Stimulated activated CD4-positive, alpha-beta T cell treated with anti-CD3 and anti-CD28 coated beads, Interleukin-15, amount 100 ng/mL, for 1 hour (primary cell): ENCODE measurements at places on chromosomes 2 and 18.

- DNase-seq: no peak
Observed at GRCh38 chr2:232683368-232683767, 13.8 kb upstream of the GIGYF2 start.

- DNase-seq: no peak
Observed at GRCh38 chr2:51813247-51813646, 781.3 kb upstream of the NRXN1 start.

GRCh38 chr2:142536492-142536891, 341.0 kb upstream of the KYNU start:
- no peak for DNase-seq

DNA sequence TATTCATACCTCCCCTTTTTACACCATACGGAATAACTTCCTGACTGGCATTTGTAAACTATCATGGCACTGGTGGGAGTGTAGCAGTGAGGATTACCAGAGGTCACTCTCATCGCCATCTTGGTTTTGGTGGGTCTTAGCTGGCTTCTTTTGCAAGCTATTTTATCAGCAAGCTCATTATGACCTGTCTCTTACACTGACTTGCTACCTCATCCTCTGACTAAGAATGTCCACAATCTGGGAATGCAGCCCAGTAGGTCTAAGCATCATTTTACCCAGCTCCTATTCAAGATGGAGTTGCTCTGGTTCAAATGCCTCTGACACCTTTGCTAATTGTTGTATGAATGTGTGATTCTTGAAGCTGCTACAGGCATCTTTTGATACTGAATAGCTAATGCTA, 950.8 kb upstream of the SLC39A10 start:
- no peak for DNase-seq

DNA sequence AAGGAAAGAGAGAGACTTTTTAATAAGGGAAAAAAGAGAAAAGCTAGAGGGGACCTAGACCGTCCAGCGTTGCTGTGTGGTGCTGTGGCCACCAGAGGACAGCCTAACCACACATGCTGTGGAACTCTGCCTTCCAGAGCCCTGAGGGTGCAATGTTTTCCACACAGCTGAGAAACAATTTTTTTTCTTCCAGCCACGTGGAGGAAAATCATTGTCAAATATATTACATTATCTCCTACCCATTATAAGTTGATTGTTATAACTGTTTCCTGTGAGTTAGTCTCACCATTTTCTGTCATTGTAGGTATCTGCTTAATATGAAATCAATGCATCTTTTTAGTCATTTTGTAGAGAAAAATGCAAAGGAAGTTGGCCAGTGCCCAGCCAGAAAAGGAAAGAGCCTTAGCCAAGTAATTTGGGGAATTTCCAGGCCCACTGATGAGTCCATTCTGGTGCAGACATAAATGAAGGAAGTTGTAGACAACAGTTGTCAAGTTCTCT, 5.9 kb upstream of the MRPL19 start:
- no peak for DNase-seq

DNA sequence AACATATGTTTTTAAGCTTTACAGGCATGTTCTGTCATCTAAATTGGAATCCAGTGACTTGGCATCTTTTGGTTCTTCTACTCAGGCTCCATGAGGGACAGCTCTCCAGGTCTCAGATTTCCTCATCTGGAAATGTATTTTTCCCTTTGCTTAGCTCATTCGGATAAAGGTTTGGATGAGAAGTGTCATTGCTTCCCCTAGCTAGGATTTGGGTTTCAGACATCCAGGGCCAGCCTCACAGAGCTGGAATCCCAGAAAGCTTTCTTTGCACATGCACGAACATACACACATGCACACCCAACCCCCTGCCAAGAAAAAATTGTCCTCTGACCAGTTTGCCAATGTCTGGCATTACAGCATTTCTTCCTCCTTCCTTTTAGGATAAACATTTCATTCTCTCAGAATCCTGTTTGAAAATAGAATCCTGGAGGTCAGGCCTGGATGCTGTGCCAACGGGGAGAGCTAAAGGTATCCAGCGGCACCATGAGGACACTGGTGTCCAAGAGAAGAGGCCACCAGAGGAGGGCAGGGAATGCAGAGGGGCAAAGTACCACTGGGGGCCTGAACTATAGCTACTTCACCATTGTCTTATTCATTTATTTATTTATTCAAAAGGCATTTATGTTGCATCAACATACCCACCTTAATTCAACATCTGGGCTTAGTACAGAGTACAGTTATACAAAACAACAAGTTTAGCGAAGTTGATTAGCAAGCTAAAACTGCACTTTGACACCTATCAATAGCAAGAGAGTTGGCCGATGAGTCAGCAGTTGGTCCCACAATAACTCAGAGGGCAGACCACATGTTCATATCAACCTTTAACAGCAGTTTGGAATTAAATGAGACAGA, 97.9 kb upstream of the ATL2 start:
- DNase-seq: no peak

GRCh38 chr2:218892693-218893348, 12.2 kb downstream of the WNT10A start:
- peak; percentile 73 for DNase-seq

- DNase-seq: no peak
Observed at GRCh38 chr2:28564346-28564745, 68.5 kb downstream of the PLB1 start.

- DNase-seq: no peak
Observed at GRCh38 chr2:238790126-238790832, 57.6 kb upstream of the TWIST2 start.

DNA sequence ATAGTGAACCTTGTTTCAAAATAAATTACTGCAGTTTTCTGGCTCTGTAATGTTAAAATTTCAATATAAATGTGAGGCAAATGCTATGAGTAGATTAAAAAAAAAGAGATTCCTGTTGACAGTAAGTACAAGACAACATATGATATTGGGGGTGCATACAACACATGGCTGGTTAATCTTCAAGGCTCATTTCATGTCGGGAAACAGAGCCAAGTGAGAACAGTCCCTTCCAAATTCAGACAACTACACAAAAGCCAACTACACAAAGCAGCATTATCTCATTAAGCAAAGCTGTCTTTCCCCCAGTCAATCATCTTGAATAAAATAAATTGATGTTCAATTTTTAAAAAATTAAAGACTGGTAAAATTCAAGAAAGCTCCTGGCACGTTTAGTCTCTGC, 549.2 kb downstream of the CCDC85A start:
- DNase-seq: no peak

DNA sequence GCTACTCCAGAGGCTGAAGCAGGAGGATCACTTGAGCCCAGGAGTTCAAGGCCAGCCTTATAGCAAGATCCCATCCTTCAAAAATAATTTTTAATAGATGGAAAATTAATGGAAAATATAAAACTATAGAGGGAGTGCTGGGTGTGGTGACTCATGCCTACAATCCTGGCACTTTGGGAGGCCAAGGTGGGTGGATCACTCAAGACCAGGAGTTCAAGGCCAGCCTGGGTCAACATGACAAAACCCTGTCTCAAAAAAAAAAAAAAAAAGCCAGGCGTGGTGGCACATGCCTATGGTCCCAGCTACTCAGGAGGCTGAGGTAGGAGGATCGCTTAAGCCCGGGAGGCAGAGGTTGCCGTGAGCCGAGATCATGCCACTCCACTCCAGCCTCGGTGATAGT, 48.0 kb downstream of the AP1S3 start:
- DNase-seq: no peak

DNA sequence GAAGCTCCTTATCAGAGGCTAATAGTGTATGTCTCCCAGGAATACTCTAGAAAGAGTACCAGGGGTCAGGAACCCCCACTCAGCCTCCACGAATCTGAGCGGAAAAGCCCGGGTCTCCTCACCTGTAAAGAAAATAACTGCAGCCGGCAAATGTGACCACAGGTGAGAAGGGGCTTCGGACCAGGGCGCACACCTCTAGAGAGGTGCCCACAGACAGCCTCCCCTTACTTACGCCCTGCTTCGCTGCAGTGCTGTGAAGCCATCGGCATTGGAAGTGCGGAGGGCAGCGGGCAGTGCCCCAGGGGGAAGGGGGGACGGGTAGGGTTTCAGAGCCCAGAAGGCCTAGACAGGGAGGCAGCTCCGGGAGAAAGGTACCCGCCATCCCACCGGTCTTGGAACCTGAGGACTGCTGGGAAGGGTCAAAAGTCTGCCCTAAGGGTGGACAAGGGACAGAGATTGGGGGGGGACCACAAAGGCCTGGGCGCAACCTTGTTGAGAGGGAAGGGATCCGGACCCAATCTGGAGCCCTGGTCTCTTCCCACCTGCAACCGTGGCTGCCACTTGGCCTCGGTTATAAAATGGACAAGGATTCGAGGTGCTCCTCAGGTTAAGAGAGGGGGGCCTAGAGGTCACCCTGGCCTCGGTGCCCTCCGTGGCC, 642 bp upstream of the STEAP3 start:
- no peak for DNase-seq

DNA sequence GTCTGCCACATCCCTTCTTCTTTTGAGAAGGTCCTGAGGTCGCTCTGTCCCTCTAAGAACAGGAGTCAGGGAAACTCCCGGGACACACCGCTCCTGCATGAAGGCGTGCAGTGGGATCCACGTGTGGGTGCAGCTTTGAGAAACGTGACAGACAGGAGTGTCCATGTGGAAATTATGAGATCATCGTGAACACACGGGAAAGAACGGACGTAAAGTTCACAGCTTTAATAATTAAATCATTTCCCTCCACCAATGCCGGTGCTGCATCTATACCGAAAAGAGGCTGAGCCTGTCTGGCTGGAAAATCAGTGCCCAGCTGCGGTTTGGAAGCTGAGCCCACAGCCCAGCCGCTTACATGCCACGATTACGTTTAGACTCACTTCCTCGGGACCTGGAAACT, 372.4 kb upstream of the SALL3 start:
- no peak for DNase-seq

GRCh38 chr2:74011246-74011645, 26.5 kb downstream of the TET3 start:
- DNase-seq: no peak

DNA sequence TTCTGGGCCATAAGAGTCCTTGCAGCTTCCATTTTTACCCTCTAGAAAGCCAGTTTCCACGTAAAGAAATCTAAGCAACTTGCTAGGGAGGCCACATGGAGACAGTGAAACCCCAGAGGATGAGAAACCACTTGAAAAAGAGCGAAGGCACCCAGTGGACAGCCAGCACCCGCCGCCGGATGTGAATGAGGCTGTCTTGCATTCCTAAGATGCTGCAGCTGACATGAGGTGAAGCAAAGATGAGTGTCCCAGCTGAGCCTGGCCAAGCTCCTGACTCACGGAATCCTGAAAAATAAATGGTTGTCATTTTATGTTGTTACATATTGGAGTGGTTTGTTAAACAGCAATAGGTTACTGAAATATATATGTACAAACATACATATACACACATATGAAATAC, 65.9 kb upstream of the STPG4 start:
- DNase-seq: no peak

- DNase-seq: no peak
Observed at GRCh38 chr2:27150639-27151230, 1.9 kb downstream of the TCF23 start.

- no peak for DNase-seq
Observed at GRCh38 chr2:239122421-239123110, 274.7 kb downstream of the TWIST2 start.

- DNase-seq: no peak
Observed at GRCh38 chr2:149716687-149717086, 129.1 kb upstream of the MMADHC start.

DNA sequence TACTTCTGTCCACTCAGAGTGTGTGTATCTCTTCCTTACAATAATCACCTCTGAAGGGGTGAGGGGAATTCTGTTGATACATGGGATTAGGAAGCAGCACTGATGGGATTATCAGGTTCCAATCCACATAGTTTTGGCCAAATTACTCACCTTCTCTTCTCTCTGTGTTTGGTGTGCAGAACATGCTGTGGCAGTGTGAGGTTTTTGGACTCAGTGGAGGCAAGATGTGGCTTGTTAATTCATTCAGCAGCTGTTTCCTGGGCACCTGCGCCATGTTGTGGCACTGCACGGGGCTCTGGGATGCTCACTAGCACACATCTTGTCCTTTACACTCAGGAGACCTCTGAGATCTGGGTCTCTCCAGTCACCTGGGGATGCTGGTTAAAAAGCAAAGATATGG, 350.3 kb upstream of the HS6ST1 start:
- DNase-seq: no peak

GRCh38 chr18:9017905-9018227, 84.6 kb upstream of the NDUFV2 start:
- no peak for DNase-seq

DNA sequence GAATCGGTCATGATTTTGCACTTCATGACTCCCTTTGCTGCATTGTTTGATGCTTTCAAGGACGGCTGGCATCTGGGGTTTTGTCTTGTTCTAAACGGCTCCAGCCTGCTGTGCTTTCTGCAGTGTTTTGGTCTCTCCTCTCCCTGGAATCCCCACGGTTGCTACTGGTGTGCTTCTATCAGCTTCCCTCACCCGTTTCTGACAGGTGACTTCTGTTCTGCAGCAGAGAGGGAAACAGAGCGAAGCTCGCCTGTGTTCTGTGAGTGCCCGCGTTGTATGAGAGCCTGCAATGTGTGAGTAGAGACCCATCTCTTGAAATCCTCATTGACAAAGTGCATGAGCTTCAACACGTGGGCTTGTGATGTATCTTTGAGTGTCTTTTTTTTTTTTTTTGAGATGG, 102.8 kb downstream of the DCDC2C start:
- no peak for DNase-seq

DNA sequence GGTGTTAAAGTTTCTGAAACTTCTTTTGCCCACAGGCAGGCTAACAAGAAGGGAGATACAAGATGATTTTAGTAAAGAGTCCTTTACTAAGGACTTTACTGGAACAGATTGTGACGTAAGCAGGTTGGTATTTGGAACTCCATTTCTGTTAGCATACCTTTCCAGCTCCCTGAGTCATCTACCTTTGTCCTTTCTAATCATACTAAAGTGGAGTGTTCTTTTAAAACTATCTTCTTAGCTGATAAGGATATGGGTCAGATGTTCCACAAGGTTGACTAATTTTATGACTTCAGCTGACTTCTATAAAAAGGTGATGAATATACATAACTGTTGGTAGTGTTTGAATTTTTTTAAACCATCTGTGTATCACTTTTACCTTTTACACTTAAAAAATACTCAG, 21.1 kb downstream of the UGP2 start:
- DNase-seq: no peak

DNA sequence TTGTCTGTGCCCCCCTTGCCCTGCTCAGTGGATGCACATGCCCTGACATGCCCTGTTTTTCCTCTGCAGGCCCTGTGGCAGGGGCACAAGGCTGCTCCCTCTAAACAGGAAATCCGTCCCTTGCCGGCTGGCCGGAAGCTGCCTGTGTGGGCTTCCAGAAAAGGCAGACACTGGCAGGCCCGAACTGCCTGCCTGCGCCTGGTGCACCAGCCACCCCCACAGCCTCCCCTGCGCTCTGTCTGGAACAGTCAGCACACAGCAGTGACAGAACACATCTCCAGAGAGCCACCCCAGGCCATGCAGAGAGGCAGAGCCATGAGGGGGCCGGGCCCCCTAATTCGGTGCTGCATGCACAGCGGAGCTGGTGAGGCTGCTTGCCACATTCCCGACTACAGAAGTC, 33.5 kb downstream of the LOXHD1 start:
- DNase-seq: no peak

DNA sequence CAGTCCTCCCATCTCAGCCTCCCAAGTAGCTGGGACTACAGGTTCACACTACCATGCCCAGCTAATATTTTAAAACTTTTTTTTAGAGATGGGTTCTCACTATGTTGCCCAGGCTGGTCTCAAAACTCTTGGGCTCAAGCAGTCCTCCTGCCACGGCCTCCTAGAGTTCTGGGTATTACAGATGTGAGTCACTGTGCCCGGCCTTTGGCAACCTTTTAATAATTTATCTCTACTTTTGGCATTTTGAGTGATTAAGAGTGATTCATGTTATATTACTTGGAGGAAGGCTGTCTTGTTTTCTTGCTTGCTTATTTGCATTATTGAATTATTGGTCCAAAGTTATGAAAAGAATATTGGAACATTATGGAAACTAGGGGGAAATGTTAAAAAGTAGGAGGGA, 24.3 kb downstream of the NCOA1 start:
- DNase-seq: no peak
